ENCODE measurements at places on chromosomes 11 and 22.

DNA sequence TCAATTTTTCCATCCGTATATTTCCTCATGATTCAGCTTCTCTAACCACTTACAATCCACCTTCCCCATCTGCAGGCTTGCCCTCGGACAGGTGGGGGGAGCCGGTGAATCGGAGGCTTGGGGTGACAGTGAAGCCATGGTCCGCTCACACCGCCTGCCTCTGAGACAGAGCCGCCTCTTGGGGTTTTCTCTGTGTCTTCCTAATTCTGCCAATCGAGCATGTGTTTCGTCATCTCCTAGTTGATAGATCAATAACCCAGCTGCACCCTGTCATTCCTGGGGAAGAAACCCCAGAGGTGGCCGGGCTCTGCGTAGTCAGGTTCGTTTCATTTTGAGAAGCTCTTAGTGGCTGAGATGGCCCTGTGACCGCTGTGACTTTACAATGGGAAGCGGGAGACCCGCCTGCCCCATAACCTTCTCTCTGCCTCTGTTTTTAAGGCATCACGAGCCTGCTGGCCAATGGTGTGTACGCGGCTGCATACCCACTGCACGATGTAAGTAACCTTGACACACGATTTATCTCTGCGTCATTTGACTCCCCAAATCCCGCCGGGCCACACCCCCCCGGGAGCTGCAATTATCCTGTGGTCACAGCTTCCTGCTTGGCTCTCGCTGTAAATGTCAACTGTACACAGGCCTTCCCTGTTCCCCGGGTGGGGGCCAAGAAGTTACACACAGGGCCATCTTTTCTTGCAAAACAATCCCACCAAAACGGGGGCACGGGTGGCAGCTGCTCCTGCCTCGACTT is 33.3 kb downstream of the ANO1 start:
- DNase-seq: no peak

GRCh38 chr11:78318321-78319114 is 99.1 kb downstream of the GAB2 start:
- DNase-seq: no peak

- DNase-seq: no peak
Measured at GRCh38 chr22:45472426-45472825, 30.3 kb upstream of the FBLN1 start.

GRCh38 chr22:45769569-45770210 is 98.1 kb downstream of the ATXN10 start:
- DNase-seq: no peak

GRCh38 chr11:114279792-114280546 is 16.2 kb upstream of the NNMT start:
- no peak for DNase-seq

GRCh38 chr11:74849525-74850391 is 99.1 kb downstream of the XRRA1 start:
- no peak for DNase-seq

- no peak for DNase-seq
Measured at GRCh38 chr11:68973219-68973618, 7.6 kb downstream of the MRGPRD start.

GRCh38 chr11:12291766-12292165 is 85.6 kb upstream of the PARVA start:
- DNase-seq: no peak

- no peak for DNase-seq
Measured at GRCh38 chr11:94593030-94593429, 25.9 kb downstream of the PIWIL4 start.

DNA sequence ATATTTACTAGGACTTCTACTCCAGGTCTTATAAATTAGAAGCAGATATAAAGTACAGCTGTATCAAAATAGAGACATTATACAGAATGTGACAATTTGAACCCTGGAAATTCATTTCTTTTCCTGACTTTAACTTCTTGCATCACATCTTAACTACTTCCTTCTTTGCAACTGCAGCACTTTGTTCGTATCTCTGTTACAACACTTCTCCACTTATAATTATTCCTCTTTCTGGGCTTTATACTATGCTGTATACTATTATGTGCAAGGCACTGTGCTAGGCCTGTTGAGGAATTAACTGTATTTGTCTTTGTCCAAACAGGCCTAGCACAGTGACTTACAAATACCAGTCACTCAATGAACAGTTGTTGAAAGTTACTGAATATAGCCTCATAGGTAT is 1.8 kb upstream of the SLC36A4 start:
- no peak for DNase-seq

DNA sequence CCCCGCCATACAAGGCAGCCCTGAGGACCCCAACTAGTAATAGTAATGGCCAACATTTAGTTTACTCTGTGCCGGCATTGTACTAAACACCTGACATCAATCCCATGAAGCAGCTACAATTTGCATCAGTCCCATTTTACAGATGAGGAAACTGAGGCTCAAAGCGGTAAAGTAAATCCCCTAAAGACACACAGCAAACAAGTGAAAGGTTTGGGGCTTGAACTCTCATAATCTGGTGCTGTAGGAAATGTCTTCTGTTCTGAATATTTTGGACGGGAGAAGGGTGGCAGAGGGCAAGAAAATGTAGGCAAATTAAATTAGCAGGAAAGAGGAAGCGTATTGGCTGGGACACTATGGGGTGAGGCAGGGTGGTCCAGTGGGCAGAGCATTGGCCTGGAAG is 160.3 kb upstream of the SYT13 start:
- DNase-seq: no peak

DNA sequence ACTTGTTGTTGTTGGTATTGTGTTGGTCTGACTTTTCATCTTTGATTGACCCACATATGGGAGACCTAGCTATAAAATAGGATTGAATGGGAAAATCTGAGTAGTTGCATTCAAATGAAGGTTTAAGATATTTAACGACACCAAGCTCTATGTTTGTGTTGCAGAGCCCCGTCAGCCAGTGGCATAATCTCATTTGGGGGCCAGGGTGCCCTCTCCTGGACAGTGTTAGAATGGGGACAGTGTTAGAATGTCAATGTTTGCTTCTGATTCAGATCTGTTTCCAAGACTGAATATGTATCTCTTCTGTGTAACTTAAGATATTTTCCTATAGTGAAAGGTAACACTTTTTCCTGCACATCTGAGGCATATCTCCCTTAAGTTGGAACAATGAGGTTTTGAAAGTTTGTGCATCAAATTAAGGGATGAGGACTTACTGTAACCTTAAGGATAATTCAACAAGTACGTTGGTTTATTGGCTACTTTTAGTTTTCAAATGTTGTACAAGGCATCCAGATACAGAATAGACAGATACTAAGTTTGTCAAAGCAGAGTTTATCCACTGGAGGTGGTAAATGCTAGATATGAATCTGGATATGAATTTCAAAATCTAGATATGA is 5.3 kb upstream of the OR52M1 start:
- DNase-seq: peak; percentile 27

DNA sequence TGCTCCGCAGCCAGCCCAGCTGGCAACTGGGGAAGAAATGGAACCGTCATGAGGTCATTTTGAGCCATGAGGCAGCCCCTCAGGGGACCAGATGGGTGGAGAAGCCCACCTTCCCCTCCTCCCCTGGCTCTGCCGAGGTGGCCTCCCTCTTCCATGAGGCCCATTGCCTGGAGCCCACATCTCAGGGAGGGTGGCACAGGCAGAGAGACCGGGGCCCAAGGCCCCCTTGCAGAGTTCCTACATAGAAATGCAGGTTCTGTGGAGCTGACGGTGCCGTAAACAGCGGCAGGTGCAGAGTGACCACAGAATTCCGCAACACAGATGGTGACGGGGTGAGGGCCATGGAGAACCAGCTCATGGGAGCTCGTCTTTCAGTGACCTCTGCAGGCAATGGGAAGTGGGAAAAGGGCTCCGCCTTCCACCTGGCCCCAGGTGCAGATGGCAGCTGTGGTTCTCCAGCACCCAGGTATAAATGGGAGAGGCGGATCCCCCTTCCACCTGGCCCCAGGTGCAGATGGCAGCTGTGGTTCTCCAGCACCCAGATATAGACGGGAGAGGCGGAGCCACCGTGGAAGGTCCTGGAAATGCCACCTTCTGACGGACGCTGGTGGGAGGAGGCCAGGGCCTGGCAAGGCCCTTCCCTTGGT is 765.4 kb downstream of the BRD1 start:
- no peak for DNase-seq

GRCh38 chr22:45828841-45829240 is 148.1 kb downstream of the WNT7B start:
- DNase-seq: no peak

GRCh38 chr11:117878939-117879475 is 2.5 kb upstream of the FXYD6 start:
- no peak for DNase-seq

- DNase-seq: no peak
Measured at GRCh38 chr11:127471662-127472061, 471.1 kb upstream of the KIRREL3 start.

GRCh38 chr11:77966338-77966737 is 28.1 kb downstream of the INTS4 start:
- no peak for DNase-seq

DNA sequence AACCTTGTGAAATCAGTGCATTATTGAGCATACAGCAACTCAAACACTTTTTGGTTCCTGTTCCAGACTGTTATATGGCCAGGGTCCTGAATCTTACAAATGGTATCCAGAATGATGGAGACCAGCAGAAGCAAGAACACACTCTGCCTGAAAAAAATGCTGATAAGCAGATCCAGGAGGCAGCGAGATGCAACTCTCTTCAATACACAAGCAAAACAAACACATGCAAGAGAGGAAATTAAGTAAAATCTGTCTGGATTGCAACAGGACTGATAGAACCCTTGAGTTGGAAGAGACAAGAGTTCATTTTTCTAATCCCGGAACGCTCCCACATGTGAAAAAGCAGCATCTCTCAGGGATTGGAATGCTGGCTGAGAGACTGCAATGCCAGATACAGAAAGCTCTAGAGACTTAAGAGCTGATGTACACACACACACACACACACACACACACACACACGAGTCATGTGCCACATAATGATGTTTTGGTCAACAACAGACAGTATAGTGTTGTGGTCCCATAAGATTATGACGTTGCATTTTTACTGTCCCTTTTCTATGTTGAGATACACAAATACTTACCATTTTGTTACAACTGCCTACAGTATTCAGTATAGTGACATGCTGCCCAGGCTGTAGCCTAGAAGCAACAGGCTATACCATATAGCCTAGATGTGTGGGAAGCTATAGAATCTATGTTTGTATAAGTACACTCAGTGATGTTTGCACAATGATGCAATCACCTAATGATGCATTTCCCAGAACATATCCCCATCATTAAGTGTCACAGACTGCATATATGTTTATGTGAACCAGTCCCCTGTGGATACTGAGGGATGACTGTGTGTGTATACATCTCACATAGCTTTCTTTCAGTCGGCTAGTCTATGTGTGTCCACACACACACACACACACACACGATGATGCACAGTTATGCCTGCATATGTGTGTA is 406.6 kb downstream of the LARGE1 start:
- no peak for DNase-seq

GRCh38 chr11:97118614-97119200 is 728.9 kb downstream of the JRKL start:
- no peak for DNase-seq

DNA sequence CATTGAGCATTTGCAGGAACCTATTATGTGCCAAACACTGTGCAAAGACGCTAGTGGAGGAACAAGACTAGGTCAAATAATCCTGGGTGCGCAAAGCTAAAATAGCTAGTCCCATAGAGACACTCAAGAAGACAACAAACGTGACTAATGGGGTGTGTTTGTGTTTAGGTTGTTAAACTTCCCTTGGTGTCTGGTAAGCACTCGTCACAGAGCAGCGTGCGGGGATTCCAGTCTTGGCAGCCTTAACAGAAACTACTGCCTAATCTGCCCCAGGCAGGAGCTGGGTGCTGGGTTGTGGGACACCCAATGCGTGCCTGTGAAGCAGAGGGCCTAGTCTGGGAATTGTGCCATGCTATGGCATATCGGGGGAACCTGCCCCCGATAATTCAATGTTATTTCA is 10.8 kb upstream of the CALCB start:
- DNase-seq: no peak

DNA sequence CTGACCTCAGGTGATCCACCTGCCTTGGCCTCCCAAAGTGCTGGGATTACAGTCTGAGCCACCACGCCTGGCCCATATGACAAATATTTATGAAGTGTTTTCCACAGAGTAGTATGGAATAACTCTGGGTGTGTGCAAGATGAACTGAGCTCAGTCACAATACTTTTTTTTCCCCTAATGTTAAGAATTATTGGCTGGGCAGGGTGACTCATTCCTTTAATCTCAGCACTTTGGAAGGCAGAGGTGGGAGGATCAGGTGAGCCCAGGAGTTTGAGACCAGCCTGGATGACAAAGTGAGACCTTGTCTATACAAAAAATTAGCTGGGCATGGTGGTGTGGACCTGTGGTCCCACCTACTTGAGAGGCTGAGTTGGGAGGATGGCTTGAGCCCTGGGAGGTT is 6.4 kb downstream of the PTPRJ start:
- no peak for DNase-seq

DNA sequence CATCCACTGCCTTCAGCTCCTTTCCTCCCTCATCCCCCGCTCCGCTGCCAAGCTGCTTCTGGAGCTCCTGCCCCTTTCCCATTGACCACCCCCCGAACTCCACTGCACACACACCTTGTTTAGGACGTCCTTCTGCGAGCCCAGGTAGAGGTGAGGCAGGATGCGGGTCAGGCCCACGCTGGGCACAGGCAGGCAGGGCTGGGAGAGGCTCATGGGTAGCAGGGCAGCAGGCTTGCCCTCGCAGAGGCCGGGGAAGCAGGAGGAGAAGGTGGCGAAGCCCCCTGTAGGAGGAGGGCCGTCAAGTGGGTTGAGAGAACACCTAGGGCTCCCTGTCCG is 13.3 kb downstream of the DUSP8 start:
- no peak for DNase-seq

- no peak for DNase-seq
Measured at GRCh38 chr11:132028380-132029240, 658.2 kb downstream of the NTM start.

- DNase-seq: no peak
Measured at GRCh38 chr11:14315130-14315529, 43.9 kb downstream of the RRAS2 start.

DNA sequence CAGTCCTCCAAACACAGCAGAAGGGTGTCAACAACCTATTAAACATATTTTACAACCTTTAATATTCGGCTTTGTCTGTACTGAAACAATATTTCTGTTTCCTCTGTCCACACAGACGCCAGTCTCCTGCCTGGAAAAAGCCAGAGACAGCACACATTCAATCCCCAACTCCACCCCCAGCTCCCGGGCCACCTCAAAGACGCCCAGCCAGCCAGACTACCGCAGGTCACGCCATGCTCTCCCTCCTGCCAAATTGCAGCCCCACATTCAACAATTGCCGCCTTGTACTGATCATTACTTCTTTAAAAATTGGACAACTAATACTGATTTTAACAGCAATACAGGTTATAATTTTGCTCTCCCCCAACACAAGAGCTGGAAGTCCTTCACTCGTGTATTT is 1.2 kb downstream of the SERGEF start:
- no peak for DNase-seq

GRCh38 chr22:28296452-28296851 is 377.4 kb upstream of the PITPNB start:
- DNase-seq: no peak

GRCh38 chr11:46942172-46942571 is 5.6 kb downstream of the CSTPP1 start:
- DNase-seq: no peak

- no peak for DNase-seq
Measured at GRCh38 chr11:67627812-67628624, 1.7 kb downstream of the NUDT8 start.

All from CD4-positive, alpha-beta T cell treated with Interleukin-6 at 100 ng/mL for 8 hours (primary cell).